Mucosa of gallbladder (tissue), 1 donor: ENCODE measurements at places on chromosomes 4 and X.
A peak's percentile ranks its signal among the peaks of the same experiment; 100 is the strongest.

GRCh38 chr4:113973345-113973744, 6.1 kb downstream of the ARSJ start:
- no peak for DNase-seq

- peak; percentile 40 for DNase-seq
Measured at GRCh38 chrX:111869639-111870034, 6.3 kb upstream of the TRPC5OS start.

DNA sequence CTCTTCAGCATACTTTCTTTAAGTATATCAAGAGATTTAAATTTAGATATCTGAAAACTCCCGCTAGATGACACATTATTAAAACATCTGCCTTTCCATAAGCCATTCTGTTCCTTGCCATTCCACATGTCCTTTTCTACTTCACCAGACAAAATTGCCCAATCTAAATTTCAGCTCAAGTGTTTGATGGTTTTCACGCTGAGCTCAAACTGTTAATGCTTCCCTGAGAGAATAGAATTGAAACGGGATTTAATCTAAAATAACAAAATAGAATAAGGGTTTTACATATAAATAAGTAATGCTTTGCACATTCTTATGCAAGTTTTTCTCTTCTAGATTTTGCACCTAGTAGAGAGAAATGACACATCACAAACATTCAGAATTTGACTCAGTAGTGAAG, 764.5 kb upstream of the TENM3 start:
- DNase-seq, result no peak

DNA sequence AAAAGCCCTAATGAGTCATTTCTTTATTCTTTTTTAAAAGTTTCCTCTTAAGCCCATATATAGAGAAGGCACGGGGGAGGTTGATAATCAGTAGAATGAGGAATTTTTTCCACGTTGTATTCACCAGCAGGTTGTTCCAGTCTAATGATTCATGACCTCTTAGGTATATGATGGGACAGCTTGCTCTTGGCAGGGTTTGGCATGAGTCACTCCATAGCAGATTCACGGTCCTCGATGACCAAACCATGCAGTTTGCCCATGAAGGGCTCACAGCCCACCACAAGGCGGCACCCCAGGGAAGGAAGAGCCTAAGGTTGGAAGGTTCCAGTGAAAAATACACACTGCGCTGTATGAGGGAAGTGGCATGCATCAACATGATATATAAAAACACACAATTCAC, 623.8 kb upstream of the DIPK2B start:
- DNase-seq, result peak; percentile 16

DNA sequence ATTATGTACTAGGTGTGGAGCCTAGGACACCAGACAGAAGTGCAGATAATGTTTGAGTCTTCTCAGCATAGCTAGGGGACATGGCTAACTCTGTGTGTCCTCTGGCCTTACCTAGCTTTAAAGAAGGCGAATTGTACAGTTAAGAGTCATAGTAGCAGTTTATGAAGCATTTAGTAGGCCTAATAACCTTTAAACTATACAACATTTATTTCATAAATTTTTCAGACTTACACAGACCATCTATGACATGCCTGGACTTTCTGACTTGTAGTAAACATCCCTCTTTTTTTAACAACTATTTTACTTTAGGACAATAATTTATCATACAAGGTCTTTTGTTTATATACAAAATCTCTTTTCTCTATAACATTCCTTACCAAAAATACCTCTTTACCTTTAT, 37.4 kb downstream of the ETNPPL start:
- no peak for DNase-seq

DNA sequence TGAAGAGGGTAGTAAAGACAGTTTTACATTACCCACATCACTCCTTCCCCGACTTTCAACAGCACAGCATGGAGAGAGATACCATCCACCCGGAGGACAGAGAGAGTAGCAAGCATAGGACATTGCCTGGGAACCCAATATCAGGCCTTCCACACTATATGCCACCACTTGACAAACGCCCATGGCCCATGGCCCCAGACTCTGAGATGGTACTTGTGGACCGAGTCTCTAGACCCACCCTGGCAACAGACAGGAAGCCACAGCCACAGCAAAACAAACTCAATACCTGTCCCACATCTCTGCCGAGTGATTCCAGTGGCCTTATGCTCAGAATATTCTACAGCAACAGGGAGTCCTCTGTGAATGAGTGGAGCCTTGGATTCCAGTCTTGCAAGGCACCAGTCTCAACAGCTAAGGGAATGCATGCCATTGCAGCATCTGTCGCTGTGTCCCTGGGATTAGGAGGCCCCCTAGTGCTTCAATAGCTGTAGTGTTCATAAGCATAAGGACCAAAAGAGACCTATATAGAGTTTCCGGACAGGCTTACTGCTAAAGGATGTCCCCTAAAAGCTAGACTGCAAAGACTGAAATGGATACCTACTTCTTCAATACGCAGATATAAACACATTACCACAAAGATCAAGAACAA, 14.7 kb upstream of the CT55 start:
- no peak for DNase-seq

DNA sequence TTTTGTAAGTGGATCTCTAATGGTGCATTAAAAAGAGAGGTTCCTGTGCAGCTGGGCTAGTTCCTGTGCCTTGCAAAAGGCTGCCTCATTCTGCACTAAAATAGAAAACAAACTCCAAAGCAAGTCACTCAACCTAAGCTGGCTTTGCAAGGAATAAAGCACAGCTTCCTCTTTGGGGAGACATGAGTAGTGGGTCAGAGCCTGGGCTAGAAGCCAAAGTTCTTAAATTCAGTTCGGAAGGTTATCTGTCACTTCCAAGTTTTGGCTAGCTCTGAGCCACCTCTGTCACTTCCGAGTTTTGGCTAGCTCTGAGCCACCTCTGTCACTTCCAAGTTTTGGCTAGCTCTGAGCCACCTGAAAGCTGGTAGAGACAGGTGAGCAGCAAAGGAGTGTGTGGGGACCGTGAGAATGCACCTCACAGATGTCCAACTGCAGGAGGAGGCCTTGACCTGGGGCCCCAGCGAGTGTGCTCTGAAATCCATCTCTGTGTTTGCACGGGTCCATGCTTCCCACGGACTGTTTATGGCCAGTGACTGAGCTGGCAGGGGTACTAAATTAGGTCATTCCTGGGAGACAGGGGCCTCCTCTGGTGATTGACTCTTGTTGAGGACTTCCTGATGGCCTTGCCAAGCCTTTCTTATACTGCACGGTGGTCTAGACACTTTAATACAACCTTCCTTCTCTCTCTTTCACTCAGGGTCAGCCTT, 36.4 kb upstream of the MAMLD1 start:
- DNase-seq, result no peak

DNA sequence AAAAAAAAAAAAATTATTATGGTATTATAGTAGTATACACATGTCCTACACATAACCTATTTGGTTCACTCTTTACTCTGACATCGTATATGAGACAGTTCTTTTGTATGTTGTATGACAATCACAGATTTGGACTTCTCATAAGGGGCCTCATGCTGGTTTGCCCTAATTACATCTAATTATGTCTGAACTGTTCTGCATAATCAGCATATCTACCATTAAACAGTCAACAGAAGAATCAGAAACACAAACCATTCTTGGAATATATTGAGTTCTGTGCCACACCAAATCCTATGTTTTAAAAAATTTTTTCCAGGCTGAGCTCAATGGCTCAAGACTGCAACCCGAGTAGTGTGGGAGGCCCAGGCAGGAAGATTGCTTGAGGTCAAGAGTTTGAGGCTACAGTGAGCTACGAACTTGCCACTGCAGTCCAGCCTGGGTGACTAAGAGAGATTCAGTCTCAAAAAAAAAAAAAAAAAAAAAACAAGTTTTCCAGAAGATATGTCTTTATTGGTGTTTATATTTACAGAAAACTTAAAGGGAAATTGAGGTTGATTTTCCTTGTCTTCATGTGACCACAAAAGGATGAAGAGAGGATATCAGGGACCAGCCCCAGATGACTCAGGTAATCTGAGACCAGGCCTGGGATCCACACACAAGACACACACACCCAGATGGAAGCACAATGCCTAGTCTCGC, 22.2 kb downstream of the TRIM61 start:
- DNase-seq, result no peak

DNA sequence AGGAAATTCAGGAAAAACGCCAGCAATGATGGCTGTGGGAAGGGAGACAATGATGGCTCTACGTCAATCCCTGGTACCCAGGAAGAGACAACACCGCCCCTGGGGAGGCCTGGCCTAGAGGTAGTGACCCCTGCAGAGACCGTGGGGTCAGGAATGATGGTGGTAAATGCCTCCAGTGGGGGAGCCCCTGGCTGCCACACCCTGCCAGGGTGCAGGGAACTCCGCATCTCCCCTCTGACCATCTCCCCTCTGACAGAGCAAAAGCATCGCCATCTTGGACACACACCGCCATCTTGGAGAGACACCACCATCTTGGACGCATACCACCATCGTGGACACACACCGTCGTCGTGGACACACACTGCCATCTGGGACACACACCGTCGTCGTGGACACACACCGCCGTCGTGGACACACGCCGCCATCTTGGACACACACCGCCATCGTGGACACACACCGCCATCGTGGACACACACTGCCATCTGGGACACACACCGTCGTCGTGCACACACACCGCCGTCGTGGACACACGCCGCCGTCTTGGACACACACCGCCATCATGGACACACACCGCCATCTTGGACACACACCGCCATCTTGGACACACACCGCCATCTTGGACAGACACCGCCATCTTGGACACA, 9.9 kb downstream of the ASMTL start:
- no peak for DNase-seq

- no peak for DNase-seq
Measured at GRCh38 chrX:124226129-124226528, 106.3 kb upstream of the TEX13D start.

DNA sequence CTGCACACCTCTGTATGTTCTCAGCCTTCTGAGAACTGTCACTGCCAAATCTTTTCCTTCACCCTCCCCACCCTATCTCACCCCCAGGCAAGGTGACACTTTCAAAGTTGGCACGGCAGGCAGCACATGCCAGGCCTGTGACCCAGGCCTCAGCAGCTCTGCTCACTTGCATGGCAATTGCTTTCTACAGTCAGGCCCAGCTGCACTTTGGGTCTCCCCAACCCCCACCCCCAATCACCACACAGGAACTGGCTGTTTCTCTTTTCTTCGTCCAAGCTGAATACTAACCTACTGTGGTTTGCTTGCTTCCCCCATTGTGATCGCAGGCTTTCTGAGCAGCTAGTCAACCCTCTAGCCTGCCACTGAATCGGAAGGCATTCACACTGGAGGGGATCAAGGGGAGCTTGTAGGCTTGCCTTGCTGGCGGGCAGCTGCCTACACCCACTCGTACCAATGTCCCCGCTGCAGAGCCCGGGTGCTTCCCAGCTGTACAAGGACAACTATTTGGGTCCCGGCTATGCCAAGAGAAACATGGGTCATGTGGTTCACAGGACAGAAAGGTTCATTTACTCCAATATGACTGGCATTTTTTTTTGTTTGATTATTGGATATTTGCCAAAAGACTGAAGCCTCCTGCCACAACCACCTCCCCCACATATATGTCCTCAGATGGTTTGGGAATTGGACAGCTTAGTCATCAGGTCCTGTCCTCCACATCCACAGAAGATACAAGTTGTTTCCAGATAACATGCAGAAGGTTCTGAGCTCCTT, 28.1 kb downstream of the SLC25A43 start:
- DNase-seq, result no peak

DNA sequence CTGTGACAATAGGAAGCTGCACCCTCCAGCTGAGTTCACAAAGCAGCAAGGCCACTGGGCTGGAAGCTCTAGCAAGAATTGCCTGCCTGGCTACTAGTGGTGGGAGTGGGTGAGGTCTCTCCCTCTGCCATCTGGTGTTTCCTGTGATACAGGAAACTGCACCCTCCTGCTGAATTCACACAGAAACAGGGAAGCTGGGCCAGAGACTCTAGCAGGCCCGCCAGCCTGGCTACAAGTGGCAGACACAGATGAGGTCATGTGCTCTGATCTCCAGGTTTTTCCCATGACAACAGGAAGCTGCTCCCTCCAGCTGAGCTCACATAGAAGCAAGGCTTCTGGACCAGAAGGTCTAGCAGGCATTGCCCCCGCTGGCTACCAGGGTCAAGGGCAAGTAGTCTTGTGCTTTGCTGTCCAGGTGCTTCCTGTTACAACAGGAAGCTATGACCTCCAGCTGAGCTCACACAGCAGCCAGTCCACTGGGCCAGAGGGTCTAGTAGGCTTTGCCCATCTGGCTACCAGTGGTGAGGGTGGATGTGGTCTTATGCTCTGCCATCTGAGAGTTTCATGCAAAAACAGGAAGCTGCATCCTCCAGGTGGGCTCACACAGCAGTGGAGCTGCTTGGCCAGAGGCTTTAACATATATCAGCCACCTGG, 41.5 kb upstream of the ZXDA start:
- no peak for DNase-seq

DNA sequence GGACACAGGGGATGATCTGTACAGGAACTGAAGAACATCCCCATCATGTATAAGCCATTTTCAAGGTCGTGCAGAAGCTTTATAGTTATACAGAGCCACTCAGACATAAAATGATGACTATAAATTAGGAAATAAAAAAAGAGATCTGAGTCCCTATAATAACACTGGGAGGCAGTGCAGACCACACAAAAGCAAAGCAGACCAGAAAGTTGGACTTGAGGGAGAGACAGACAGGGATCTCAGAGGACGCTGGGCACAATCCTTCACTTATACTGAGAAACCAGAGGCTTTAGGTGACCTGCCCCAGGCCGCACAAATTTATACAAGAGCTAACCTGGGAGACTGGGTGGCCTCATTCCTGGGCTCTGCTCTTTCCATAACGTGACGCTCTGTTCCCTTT, 70.5 kb downstream of the HADH start:
- DNase-seq, result peak; percentile 16

DNA sequence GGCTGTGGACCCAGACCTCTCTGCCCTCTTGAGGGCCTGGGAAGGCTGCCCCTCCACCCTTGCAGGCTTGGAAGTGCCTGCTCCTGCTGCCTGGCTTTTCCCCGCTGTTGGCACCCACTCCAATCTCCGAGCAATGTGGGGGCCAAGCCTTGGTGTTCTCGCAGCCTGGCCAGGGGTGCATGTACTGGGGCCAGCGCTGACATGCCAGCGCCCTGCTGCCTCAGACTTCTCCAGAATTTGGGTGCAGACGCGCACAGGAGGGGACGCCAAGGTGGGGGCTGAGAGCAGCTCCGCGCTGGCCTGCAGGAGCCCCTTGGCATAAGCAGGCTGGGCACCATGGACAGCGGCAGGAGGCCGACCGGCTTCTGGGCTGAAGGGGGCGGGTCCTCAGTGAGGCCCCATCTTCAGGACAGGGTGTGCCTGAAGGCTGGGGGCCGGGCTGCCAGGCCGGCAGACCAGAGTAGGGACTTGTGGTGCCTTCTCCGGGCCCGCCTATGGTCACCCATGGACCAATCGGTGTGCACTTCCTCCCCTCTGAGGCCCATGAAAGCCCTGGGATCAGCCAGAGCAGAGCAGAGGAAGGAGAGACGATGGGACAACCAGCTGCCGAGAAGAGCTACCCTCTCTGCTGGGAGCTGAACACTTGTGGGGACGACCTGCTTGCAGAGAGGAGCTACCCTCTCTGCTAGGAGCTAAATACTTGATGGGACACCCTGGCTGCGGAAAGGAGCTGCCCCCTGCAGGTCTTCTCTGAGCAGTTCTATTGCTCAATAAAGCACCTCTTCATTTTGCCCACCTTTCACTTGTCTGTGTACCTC, 118.3 kb downstream of the DNAAF6 start:
- peak; percentile 25 for DNase-seq

- no peak for DNase-seq
Measured at GRCh38 chrX:78029663-78030062, 60.2 kb upstream of the PGAM4 start.
